Activated CD4-positive, alpha-beta T cell treated with anti-CD3 and anti-CD28 coated beads for 36 hours (primary cell): ENCODE measurements at places on chromosomes 1 and 21. TPM values are rescaled to one million over a fixed set of nuclear protein-coding genes. Genes with fewer than 3 reads are reported as not detected.

KIAA1614 gene
- not detected for total RNA-seq

- H3K27me3 ChIP-seq, result no peaks in the 10 kb centered on the region
- H3K4me1 ChIP-seq, result peaks cover 4% of the 10 kb centered on the region
- no peaks in the 10 kb centered on the region for H3K36me3 ChIP-seq
- H3K4me3 ChIP-seq, result no peak overlapping the region
- no peak for DNase-seq
- no peak overlapping the region for H3K27ac ChIP-seq
Observed at GRCh38 chr1:118201524-118201923, 16.5 kb upstream of the SPAG17 start.

DNA sequence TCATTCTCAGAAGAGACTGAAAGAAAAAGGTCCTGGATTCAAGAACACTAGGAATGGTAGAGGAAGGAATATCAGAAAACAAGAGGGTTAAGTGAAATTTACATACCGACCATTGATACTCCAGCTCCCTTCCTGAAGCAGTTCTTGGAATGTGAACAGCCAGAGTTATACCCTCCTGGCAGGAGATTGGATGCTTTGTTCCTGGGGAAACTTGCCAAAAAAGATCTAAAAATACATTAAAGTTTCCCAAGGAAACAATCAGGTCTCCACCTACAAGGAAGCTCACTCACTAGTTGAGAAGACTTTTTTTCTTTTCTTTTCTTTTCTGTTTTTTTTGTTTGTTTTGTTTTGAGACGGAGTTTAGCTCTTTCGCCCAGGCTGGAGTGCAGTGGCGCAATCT is 91.1 kb downstream of the HLX start:
- no peak overlapping the region for H3K27ac ChIP-seq
- H3K27me3 ChIP-seq, result no peaks in the 10 kb centered on the region

- H3K36me3 ChIP-seq, result no peaks in the 10 kb centered on the region
- no peaks in the 10 kb centered on the region for H3K4me1 ChIP-seq
Observed at GRCh38 chr1:7258589-7259135, 473.4 kb downstream of the CAMTA1 start.

DNA sequence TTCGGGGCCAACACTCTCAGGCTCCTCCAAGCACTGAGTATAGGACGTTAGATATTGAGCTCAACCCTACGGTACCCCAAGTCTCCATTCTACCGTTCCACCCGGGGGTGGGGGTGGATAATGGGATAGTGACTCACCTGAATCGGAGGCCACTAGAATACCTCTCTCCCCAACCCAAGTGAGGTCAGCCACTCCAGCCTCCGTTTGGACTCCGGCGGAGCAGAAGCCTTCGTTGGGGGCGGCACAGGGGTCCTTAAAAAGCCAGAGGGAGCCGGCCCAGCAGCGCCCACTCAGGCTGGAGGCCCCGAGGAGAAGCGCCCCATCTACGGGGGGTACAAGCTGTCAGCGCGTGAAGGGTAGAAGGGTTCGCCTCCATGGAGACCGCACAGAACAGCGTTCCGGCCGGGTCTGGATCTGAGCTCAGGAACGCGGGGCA is 556 bp downstream of the WDR77 start:
- peak; percentile 51 for DNase-seq
- peaks cover 54% of the 10 kb centered on the region for H3K36me3 ChIP-seq
- peaks cover 77% of the 10 kb centered on the region for H3K4me1 ChIP-seq
- peak overlapping the region; percentile 82 for H3K27ac ChIP-seq

GRCh38 chr1:56444960-56445646 is 134.3 kb downstream of the PLPP3 start:
- no peaks in the 10 kb centered on the region for H3K4me1 ChIP-seq
- H3K27ac ChIP-seq, result no peak overlapping the region
- no peak overlapping the region for H3K4me3 ChIP-seq
- no peak for DNase-seq

LAD1 gene
- not detected for total RNA-seq
